ENCODE measurements at places on chromosomes 13 and 19.

GRCh38 chr13:100035936-100036335 is 53.0 kb upstream of the PCCA start:
- DNase-seq = no peak

DNA sequence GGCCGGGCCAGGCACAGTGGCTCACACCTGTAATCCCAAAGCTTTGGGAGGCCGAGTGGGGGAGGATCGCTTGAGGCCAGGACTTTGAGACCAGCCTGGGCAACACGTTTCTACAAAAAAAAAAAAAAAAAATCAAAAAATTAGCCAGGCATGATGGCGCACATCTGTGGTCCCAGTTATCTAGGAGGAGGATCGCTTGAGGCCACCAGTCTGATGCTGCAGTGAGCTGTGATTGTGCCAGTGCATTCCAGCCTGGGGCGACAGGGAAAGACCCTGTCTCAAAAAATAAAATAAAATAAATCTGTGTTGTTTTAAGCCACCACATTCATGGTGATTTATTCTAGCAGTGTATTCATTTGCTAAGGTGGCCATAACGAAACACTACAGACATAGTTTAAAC is 4.1 kb upstream of the DACT3 start:
- no peak for DNase-seq

DNA sequence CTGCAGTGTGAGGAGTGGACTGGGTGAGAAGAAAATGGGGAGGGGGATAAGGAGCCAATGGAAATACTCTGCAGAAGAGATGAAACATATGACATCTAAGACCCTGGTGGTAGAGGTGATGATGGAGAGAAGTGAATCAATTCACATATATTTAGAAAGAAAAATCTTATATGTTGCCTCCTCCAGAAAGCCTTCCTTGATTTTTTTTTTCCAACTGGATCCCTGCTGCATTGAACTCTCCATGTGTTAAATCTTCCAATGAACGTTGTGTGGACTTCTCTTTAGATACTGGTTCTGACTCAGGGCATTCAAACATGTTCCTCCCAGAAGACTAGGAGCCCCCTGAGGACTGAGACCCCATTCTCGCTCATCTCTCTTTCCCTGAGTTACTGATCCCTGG is 348.3 kb downstream of the TSHZ3 start:
- no peak for DNase-seq

- DNase-seq = no peak
Measured at GRCh38 chr19:5447700-5448311, 7.4 kb upstream of the ZNRF4 start.

DNA sequence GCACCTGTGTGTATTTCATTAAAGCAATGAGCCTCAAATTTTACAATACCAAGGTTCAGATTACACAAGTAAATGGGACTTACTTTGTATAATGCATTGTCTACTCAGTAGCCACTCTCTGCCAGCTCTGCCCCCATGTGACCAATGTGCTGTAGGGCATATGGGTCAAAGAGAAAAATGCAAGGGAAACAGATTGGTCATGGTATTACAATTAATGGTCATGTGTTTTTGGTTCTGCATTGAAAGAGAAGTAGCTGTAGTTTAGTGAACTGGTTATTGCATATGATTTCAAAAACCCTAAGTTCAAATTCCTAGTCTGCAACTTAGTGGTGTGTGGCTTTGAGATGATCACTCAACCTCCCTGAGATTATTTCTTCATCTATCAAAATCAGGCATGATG is 545.4 kb downstream of the SUCLA2 start:
- DNase-seq = no peak

GRCh38 chr19:47719047-47719859 is 6.0 kb downstream of the EHD2 start:
- DNase-seq = no peak

DNA sequence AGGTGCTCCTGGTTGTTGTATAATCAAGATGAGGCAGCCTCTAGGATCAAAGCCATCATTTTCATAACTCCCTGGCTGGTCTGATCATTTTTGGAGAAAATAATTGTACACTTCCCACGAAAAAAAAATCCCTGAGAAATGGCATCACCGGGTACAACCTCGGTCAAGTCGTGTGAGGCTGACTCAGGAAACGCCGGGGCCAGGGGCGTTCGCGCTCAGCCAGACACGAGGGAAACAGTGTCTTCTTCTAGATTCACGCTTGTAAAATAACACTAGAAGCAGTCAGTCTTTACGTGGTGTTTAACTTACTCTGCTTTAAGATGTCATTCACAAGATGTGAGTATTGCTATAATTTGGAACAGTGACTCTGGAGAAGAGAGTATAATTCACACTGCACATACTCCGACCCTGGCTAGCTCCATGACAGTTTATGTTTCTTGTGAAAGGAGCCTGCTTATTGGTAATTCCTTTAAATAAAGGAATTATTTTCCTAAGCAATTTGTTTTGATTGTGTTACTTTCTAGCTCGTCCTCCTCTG is 109.0 kb upstream of the SOX1 start:
- DNase-seq = no peak

DNA sequence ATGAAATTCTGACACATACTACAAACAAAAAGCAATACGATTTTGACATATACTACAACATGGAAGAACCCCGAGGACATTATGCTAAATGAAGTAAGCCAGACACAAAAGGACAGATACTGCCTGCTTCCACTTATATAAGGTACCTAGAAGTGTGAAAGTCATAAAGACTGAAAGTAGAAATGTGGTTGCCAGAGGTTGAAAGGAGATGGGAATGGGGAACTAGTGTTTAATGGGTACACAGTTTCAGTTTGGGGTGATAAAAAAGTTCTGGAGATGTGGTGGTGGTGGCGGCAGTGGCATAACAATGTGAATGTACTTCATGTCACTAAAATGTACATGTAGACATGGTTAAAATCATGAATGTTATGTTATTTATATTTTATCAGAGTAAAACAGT is 12.1 kb upstream of the NDFIP2 start:
- no peak for DNase-seq

DNA sequence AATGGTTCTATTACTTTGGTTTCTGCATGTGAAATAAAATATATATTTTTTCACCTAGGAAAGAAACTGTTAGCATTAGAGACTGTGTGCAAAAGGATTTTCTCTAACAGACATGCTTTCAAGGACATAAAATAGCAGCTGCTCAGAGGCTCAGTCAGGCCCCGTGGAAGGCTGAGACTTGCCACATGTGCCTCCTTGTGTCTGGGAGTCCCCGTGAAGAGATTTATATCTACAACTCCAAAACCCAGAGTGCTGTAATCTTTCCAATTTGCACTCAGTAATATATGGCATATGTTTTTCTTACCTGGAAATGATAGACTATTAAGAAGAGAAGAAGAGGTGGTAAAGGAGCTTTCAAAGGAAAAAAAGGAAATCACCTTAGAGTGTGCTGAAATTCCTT is 371.6 kb upstream of the OBI1 start:
- no peak for DNase-seq

DNA sequence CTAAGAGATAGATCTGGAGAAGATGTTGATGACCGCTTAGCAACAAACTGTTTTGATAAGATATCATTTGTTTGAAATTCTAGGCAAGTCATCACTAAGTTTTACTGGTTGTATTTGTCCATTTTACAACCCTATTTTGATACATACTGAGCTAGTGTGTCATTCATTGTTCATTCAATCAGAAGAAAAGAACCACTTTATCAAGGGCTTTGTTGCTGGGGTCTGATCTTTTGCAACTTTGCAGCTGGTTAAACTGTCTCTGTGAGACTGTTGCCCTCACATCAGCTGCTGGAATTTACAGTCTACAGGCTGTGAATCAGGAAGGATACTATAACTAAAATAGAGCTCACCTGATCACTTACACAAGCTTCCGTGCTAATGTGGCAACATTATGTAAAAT is 290.5 kb downstream of the RFC3 start:
- no peak for DNase-seq

- no peak for DNase-seq
Measured at GRCh38 chr19:2848616-2849015, 7.3 kb downstream of the ZNF555 start.

DNA sequence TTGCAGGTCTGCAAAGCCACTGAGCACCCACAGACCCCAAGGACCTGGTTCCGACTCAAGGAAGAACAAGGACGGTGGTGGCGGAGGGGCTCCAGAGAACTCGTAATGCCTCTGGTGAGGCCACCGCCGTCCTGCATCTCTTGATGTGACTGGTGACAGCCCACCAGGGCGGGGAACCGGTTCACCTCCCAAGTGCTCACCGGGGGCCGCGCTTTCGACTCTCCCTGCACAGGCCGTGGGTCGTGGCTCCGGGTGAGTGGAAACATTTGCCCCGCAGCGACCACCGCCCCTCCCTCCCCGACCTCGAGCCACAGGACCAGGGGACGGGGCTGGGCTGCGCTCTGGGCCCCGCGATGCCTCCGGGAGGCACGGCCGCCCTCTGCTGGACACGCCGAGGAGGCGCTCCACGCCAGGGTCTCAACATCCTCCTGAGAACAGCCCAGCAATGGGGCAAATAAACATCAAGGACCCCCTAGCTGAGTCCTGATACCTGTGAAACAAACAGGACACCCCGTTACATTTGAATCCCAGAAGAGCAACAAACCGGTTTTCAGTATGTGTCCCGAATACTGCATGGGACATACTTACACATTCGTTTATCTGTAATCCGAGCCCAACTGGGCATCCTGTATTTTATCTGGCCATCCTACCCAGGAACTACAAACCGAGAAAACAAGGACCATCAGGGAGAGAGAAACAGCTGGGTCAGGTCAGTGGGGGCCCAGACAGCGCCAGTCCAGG is 3.9 kb upstream of the PLPP2 start:
- DNase-seq = peak; percentile 50

- no peak for DNase-seq
Measured at GRCh38 chr13:28641600-28641926, 17.4 kb upstream of the POMP start.

DNA sequence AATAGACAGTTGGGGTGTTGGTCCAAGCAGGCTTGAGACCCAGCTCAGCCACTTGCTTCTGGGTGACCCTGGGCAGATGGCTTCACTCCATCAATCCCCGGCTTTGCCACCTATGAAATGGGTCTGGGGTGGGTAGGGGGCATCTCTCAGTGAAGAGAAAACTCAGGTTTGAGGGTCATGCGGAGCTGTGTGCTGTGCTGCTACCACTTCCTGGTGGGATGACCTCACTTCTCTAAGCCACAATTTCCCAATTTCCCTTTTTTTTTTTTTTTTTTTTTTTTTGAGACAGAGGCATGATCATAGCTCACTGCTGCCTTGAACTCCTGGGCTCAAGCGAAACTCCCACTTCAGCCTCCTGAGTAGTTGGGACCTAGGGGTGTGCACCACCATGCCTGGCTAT is 4.6 kb upstream of the PLAUR start:
- no peak for DNase-seq

DNA sequence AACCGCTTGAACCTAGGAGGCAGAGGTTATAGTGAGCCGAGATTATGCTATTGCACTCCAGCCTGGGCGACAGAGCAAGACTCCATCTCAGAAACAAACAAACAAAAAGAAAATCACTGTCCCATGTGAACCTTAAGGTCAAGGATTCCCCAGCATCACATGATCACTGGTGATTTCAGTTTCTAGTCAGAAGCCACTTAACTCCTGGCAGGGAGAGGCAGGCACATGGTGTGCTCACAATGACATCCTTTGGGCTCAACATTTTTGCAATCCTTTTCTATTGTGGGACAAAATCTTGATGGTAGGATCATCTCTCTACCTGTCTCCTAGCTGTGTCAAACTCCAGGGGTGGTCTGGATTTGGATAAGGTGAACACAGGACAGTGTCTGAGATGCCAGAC is 12.1 kb downstream of the AKAP8 start:
- no peak for DNase-seq

- no peak for DNase-seq
Measured at GRCh38 chr13:53182724-53183123, 154.1 kb downstream of the OLFM4 start.

- no peak for DNase-seq
Measured at GRCh38 chr13:101343128-101343787, 73.0 kb downstream of the NALCN start.

DNA sequence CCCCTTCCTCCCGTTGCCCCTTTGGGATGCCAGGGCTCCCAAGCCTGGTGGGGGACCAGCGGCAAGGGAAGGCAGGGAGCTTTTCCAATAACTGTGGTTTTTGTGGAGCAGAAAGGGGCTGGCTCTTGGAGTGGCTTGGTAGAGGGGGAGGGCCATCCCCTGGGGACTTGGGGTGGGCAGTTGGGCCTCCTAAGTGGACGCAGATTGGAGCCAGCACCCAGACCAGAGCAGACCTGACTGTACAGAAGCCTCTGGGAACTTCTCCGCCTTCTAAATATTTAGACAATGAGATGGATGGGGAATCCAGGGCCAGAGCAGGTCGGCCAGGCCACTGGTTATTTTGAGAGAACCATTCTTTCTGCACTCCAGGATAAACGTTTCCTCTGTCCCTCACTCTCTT is 4.2 kb downstream of the PTGIR start:
- DNase-seq = no peak

GRCh38 chr13:91211510-91211909 is 136.0 kb upstream of the MIR17HG start:
- DNase-seq = no peak

- no peak for DNase-seq
Measured at GRCh38 chr13:95027638-95028037, 273.6 kb downstream of the ABCC4 start.

- no peak for DNase-seq
Measured at GRCh38 chr13:90455823-90456222, 891.7 kb upstream of the MIR17HG start.

DNA sequence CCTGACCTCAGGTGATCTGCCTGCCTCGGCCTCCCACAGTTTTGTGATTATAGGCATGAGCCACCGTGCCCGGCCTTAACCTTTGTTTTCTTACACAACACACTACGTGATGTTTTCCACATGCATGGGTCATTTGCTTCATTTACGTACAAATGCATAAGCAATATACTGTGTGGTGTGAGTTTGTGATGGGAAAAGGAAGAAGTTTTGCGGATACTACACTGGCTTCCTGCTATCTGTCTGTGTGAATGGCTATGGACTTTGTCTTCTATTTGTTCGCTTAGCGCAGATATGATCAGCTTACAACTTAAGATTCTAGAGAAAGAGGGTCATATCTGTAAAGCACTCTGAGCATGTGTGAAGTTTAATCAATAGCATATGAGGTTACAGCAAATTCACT is 5.5 kb upstream of the ALOX5AP start:
- no peak for DNase-seq

DNA sequence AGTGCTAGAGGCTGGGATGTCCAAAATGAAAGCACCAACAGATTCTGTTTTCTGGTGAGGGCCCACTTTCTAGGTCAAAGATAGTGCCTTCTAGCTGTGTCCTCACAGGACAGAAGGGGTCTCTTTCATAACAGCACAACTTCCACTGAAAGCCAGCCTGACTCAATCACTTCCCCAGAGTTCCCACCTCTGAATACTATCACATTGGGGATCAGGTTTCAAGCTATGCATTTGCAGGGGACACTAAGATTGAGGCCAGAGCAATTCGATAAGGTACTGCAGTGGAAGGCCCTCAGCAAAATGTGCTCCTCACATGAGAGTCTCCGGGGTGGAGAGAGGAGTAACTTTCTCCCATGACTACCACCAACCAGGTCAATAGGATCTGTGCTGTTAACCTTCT is 1501.5 kb downstream of the EFNB2 start:
- DNase-seq = no peak

GRCh38 chr13:99265821-99266426 is 7.7 kb upstream of the GPR18 start:
- no peak for DNase-seq

GRCh38 chr19:17303167-17303939 is at the start of gene ABHD8:
TSS of gene ABHD8 (minus strand) at chr19:17303425. CDS start at chr19:17301616, 1,809 bp downstream.
- peak; percentile 97 for DNase-seq

All from stimulated activated naive CD8-positive, alpha-beta T cell treated with anti-CD3 and anti-CD28 coated beads, Interleukin-15, amount 100 ng/mL, for 72 hours (primary cell).